ENCODE measurements at places on chromosomes 1 and 21.

DNA sequence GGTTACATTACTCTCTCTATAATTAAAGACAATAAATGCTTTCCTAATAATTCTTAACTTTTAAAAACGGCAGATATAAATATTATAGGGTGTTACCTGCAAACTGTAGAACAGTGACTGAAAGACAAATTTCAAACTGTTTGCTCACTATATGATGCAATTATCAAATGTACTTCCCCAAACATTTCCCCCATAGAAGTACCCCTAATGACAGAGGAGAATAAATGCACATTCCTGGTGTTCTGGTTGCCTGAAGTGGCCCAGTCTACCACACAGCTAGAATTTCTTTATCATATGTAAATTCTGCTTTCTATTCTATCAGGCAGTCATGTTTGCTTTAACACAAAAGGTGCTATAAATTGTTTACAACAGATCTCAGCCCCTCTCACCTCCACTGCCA lies 70.4 kb downstream of the VAV3 start:
- no peak for DNase-seq

DNA sequence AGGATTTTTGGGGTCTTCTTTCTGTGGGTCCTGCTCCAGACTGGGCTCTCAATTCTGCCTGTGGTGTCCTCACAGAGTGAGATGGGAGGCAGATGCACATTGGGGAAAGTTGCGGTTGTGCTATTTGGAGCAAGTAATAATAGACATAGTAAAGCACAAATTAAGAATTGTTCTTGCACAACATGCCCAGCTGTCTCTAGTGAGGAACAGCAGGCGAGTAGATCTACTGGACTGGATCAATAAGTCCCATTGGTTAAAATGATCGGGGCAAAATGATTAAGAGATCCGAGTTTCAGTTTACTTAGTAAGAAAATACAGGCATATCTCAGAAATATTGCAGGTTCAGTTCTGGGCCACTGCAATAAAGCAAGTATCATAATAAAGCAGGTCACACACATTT lies 448.3 kb upstream of the PROX1 start:
- no peak for DNase-seq

DNA sequence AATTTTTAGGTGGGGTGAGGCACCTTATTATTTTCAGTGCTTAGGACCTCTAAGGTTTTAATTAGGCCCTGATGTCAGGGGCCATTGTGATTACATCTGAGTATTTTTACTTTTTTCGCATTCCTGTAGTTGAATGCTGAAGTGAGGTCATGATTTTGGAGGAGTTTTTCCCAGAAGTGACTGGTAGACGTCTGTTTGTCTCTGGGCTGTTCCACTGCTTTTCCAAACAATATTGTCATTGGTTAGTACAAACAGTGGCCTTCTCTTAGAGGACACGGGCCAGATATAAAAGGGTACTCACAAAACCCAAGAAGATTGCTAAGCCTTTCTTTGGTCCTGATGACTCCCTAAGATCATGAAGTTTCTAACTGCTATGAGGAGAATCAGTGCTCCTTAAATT lies 7.6 kb upstream of the RASAL2 start:
- no peak for DNase-seq

- DNase-seq: peak; percentile 30
Observed at GRCh38 chr1:160204526-160205241, 500 bp upstream of the PEA15 start.

GRCh38 chr1:232335261-232335660 lies 294.7 kb downstream of the SIPA1L2 start:
- peak; percentile 11 for DNase-seq

- DNase-seq: no peak
Observed at GRCh38 chr1:204703826-204704612, 18.5 kb upstream of the LRRN2 start.

DNA sequence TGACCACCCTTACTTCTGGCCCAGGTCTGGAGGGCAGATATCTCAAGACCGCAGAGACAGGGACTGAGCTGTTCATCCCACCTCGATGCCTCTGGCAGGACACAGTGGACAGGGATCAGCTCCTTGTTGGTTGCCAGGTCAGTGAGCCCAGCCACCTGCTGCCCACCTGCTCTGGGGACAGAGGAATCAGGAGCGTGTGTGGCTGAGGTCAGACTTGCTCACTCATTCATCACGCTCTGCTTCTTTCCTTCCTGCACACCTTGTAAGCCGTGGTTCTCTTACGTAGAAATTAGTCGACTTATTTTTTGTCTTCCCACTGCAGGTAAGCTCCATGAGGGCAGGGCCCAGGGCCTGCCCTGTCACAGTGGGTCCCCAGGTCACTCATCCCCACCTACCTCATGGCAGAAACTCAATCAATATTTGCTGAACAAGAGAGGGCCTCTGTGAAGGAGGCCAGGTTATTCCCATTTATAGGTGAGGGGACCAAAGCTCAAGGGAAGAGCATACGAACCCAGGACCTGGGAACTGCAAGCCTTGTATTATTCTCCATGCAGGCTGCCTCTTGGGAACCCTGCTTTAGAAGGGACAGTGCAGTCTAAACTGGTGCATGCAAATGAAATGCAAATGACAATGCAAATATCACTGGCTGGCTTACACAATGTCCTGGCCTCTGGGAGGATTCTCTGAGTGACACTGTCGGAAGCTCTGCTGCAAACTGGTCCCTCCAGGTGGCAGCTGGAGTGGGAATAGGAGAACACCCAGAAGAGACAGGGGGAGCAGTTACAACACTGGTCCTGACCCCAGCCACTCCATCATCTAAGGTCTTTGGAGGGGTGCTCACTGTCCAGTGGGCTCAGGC lies 58.4 kb upstream of the PAX7 start:
- DNase-seq: no peak

DNA sequence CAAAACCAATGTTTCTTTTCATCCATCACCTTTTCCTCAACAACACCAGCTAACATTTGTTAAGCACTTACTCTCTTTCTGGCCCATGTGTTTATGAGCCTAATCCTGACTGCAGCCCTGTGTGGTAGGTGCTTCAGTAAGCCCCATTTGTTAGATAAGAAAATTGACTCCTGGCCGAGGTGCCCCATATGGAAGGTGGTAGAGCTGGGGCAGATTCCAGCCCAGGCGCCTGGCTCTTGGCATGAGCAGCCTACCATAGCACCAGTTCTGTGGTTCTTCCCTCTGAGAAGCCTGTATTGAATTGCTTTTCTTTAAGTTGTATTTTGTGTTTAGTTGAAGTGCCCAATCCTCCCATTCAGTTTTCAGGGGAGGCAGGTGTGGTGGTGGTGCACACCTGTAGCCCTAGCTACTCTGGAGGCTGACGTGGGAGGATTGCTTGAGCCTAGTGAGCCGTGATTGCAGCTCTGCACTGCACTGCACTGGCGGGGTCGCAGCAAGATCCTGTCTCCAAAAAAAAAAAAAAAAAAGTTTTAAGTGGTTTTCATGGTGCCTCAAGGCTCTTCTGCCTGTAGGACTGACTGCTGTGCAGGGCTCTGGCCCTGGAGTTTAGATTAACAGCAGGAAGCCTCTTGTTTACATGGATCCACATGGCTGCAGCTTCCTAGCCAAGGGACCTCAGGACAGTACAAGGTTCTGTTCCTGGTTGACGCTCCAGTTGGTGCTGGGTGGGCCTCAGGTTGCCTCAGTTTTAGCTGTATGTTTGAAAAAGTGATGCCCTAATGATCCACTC lies 125.9 kb downstream of the MRPS6 start:
- DNase-seq: no peak

DNA sequence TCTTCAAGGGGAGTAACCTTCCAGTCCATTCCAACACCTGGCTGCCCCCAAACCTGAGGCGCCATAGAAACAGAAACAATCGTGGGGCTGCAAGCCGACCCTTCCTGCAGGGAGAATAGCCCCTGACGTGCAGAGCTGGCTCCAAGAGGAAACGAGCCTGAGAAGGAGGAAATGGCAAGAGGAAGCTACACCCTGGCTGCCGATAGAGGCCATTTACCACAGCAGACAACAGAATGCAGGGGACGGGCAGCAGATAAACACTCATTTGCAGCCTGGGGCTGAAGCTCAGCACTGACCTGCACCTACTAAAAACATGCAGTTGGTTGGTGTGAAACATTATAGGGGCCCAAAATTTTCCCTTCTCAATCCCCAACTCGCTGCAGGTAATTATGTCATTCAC lies 8.7 kb upstream of the TDRD10 start:
- peak; percentile 14 for DNase-seq

GRCh38 chr1:58626293-58626692 lies 49.2 kb upstream of the TACSTD2 start:
- no peak for DNase-seq

DNA sequence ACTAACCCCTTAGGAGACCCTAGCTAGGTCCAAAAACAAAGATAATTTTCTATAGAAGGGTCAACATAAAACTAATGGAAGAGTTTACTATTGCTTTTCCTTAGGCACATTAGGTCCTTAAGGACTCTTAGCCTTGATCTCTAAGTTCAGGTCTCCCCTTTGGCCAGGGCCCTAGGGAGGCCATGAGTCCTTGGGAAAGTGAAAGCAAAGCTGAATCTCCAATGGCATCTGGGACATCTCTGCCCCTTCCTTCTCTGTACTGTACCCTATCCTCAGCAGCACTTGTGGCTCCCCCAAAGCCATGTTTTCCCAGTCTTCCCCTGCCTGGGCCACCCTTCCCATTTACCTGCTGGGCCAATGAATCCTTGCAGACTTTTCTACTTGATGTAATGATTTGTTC lies 14.3 kb downstream of the IER5 start:
- DNase-seq: no peak

DNA sequence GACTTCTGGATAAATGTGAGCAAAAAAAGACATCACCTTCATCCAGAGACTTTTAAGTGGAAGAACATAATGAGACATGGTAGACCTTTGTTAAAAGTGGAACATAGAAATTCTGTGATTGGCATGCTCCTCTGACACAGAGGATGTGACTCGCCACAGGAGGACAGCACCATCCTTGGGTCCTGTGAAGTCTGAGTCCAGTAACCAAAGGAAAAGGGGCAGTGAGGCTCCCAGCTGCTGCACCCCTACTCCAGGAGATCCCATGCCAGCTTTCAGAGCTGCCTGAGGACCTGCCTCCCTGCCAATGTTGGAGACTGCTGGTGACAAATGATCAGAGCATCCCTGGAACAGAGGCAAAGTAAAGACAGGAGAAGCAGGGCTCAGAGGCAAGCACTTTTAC lies 136.2 kb downstream of the BRINP2 start:
- no peak for DNase-seq

DNA sequence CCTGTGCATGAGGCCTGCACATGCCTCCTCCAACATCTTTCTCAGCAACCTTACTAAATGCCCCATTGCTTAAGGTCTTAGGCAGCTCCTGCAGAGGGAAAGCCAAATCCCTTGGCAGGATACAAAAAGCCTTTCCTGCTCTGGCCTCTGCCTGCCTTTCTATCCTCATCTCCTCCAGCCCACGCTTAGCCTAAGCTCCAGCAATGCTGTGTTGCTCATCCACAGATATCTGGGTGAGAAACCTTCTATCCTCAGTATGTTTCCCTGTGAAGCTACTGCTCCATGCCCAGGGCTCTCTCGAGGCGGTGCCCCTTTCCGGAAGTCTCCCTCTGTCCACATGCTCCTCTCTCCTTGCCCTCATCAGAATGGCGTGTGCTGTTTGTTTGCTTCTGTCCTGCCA lies 37.0 kb upstream of the CCSAP start:
- DNase-seq: no peak

DNA sequence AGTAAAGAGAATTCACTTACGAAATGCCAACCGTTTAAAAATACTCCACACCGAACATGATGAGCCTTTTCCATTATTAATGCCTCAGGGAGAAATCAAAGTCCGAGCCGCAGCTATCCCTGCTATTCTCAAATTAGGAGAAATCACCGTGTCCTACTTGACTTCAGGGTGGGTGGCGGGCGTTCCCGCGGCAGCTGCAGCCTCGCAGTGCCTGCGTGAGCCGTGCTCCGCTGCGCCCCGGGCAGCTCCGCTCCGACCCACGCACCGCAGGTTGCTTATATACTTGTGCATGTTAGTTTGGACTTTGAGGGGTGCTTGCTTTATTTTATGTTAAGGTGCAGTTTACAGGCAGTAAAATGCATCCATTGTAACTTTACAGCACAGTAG lies 35.6 kb upstream of the PCBP3 start:
- DNase-seq: no peak

DNA sequence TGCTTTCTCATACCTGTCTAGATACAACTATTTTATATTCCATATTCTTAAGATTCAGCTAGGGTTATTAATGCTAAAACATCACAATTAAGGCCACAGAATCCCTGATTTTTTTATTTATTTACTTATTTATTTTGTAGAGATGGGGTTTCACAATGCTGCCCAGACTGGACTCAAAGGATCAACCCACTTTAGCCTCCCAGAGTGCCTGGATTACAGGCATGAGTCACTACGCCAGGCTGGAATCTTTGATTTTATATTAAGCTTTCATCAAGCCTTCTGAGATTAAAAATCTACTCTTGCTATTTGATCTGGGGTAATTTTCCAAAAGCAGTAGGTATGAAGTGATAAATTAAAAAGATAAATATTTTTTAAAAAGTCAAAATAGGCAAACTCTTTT lies 38.9 kb downstream of the MCOLN2 start:
- DNase-seq: no peak

- DNase-seq: no peak
Observed at GRCh38 chr1:4178501-4179113, 278.5 kb upstream of the C1orf174 start.

GRCh38 chr21:27649762-27650161 lies 682.9 kb upstream of the ADAMTS5 start:
- DNase-seq: no peak

- DNase-seq: no peak
Observed at GRCh38 chr1:193322211-193322610, 135.8 kb upstream of the B3GALT2 start.

DNA sequence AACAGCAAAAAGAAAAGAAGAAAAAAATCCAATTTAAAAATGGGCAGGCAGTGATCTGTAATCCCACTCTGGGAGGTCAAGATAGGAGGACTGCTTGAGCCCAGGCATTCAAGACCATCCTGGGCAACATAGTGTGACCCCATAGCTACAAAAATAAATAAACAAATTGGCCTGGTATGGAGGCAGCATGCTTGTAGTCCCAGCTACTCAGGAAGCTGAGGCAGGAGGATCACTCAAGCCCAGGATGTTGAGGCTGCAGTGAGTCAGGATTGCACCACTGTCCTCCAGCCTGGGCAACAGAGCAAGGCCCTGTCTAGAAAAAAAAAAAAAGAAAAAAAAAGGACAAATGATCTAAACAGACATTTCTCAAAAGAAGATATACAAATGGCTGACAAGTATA lies 99.6 kb downstream of the EIF4G3 start:
- no peak for DNase-seq

DNA sequence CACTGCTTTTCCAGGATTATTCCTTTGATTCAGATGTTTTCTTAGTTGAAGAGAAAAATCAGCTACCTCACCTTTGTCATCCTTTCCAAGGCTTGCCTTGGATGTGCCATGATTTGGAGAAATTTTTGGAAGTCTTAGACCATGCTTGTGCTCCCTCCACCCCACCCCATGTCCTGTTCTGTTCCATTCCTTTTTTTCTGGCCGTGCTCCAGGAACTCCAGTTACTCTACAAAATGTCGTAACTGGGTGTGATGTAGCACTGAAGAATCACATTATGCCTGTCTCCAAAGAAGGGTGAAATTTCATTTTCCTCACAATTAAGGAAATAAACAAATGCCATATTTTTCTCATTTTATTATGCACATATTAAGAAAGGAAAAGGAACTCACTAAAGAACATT lies 217.8 kb upstream of the ZRANB2 start:
- DNase-seq: no peak

- DNase-seq: peak; percentile 82
Observed at GRCh38 chr21:45478115-45478801, 64.0 kb downstream of the SLC19A1 start.

Data from stimulated activated naive CD8-positive, alpha-beta T cell treated with anti-CD3 and anti-CD28 coated beads, Interleukin-15, Interleukin-2, amounts not matched to agents 100 U/mL and 50 U/mL, for 24 hours (primary cell).